ENCODE measurements at places on chromosomes 2 and 18.

GRCh38 chr2:77552956-77553355, 30.8 kb upstream of the LRRTM4 start:
- DNase-seq: no peak
- H3K27ac ChIP-seq: no peak overlapping the region
- H3K4me3 ChIP-seq: no peak overlapping the region
- no peaks in the 10 kb centered on the region for H3K4me1 ChIP-seq
- no peaks in the 10 kb centered on the region for H3K36me3 ChIP-seq

- H3K27ac ChIP-seq: no peak overlapping the region
- H3K4me1 ChIP-seq: no peaks in the 10 kb centered on the region
- DNase-seq: no peak
- peaks cover 33% of the 10 kb centered on the region for H3K27me3 ChIP-seq
- no peak overlapping the region for H3K4me3 ChIP-seq
- H3K36me3 ChIP-seq: no peaks in the 10 kb centered on the region
These were observed 17.3 kb downstream of the LYPD6B start for GRCh38 chr2:149055751-149056150.

GRCh38 chr2:28590496-28591301, 94.8 kb downstream of the PLB1 start:
- peaks cover 37% of the 10 kb centered on the region for H3K4me1 ChIP-seq
- H3K27me3 ChIP-seq: no peaks in the 10 kb centered on the region
- no peak for DNase-seq
- no peaks in the 10 kb centered on the region for H3K36me3 ChIP-seq
- H3K4me3 ChIP-seq: no peak overlapping the region

DNA sequence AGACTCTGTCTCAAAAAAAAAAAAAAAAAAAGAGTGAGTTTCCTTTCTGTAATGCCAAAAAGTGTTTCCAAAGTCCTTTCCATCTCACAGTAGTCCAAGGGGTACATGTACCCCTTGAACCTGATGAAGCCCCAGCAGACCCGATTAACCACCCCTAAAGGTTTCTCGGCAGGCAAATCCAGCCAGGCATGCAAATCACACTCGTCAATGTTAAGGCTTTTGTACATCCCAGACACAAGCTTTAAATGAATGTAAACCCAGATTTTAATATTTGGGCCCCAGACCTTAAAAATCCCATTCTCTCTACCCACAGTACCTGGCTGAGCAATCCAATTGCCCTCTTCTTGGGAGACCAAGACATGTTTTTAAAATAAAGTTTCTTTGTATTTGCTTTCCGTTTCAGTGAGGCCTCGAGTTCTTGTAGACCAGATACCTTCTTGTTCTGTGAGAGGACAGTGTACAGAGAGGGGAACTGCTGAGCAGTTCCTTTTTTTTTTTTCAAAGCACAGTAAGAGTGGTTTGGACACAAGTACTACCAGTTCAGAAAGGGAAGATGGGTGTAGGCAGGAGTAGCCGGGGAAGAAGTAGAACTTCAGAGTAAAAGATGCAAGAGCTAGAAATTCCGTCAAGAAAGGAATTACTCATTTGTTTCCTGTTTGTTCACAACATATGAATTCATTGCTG, at the start of gene NLRC4:
Gene NLRC4 (minus strand): TSS at position 465 of the 684 bp plus-strand sequence. CDS start 8,111 bp downstream, outside the sequence.
- H3K4me3 ChIP-seq: peak within 1 kb of the TSS; percentile 14
- peaks cover 4% of the 10 kb centered on the region for H3K4me1 ChIP-seq
- no peaks in the 10 kb centered on the region for H3K27me3 ChIP-seq
- H3K36me3 ChIP-seq: no peaks in the 10 kb centered on the region
- peak within 1 kb of the TSS; percentile 41 for H3K27ac ChIP-seq
- DNase-seq: no peak

GRCh38 chr2:232588680-232589585, 38.4 kb downstream of the EIF4E2 start:
- DNase-seq: no peak
- H3K27ac ChIP-seq: no peak overlapping the region
- H3K4me1 ChIP-seq: peaks cover 9% of the 10 kb centered on the region
- H3K27me3 ChIP-seq: no peaks in the 10 kb centered on the region

- no peaks in the 10 kb centered on the region for H3K36me3 ChIP-seq
- H3K27me3 ChIP-seq: no peaks in the 10 kb centered on the region
These were observed 47.5 kb downstream of the EPAS1 start for GRCh38 chr2:46344706-46345105.

DNA sequence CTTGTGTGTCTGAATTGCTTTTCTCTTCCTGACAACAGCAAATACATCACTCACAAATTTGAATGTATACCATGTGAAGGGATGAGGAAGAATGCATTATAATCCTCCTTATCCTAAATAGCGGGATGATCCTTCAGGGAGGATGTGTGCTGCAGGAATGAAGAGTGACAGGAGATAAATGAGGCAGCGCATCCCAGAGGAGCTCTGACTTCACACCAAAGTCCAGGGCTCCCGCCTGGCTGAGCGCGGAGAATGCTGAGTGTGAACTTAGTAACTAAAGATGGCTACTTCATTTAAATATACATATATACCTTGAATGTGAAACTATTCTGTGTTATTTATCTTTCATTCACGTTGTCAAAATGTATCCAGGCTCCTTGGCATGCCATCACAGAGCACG, 145.2 kb upstream of the TPO start:
- H3K27me3 ChIP-seq: no peaks in the 10 kb centered on the region
- no peak overlapping the region for H3K4me3 ChIP-seq
- no peaks in the 10 kb centered on the region for H3K4me1 ChIP-seq

DNA sequence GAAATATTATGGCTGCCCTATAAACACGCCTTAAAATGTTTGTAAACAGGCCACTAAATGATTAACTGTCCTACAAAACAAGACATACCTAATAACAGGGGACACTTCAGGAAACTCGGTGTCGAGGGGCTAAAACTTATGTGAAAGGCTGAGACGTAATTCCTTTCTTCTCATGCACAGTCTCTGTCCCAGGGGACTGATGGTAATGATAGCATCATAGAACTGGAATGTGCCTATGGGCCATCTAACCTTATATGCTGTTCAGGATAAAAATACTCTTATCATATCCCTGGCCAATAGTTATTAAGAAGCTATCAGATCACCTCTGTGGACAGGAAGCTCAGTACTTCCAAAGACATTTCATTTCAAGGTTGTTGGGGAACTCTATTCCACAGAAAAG, 252.6 kb upstream of the RASGRP3 start:
- H3K4me1 ChIP-seq: peaks cover 7% of the 10 kb centered on the region
- H3K27ac ChIP-seq: no peak overlapping the region
- peaks cover 31% of the 10 kb centered on the region for H3K27me3 ChIP-seq
- no peak overlapping the region for H3K4me3 ChIP-seq
- DNase-seq: no peak

- no peak overlapping the region for H3K4me3 ChIP-seq
- peaks cover 2% of the 10 kb centered on the region for H3K4me1 ChIP-seq
- peaks cover 2% of the 10 kb centered on the region for H3K36me3 ChIP-seq
- H3K27me3 ChIP-seq: peaks cover 15% of the 10 kb centered on the region
- no peak for DNase-seq
These were observed 74.6 kb downstream of the KLF7 start for GRCh38 chr2:207091176-207091575.

DNA sequence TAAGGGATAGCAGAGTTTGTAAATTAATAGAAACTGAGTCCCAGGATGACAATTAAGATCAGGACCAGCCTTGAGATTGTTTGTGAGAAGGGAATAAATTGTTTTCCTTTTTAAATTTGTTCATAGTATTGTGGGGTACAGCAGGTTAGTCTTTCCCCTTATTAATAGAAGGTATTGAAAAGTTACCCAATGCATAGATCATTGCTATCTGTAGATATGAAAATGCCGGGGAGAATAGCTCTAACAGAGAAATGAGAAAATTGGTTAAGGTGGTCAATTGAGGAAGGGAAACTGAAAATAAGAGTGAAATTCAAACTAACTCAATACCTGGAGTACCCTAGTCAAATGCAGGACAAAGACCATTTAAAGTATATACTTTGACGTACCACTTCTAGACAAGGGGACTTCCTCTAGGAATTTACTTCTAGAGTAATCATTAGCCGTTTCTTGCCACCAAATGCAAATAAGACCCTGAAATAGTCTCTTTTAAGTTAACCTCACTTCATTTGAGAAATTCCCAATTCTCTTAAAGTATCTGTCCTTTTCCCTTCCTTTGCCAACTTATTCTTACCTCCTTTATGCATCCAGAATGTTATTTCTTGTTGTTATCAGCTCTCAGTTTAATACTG, 1224.4 kb upstream of the LRRTM1 start:
- H3K4me1 ChIP-seq: no peaks in the 10 kb centered on the region
- H3K27me3 ChIP-seq: no peaks in the 10 kb centered on the region
- H3K36me3 ChIP-seq: no peaks in the 10 kb centered on the region
- DNase-seq: no peak
- H3K27ac ChIP-seq: no peak overlapping the region
- H3K4me3 ChIP-seq: no peak overlapping the region

- no peaks in the 10 kb centered on the region for H3K36me3 ChIP-seq
- no peak overlapping the region for H3K4me3 ChIP-seq
- DNase-seq: no peak
- H3K4me1 ChIP-seq: peaks cover 3% of the 10 kb centered on the region
- H3K27ac ChIP-seq: no peak overlapping the region
These were observed 123.0 kb downstream of the AGAP1 start for GRCh38 chr2:235616885-235617284.

DNA sequence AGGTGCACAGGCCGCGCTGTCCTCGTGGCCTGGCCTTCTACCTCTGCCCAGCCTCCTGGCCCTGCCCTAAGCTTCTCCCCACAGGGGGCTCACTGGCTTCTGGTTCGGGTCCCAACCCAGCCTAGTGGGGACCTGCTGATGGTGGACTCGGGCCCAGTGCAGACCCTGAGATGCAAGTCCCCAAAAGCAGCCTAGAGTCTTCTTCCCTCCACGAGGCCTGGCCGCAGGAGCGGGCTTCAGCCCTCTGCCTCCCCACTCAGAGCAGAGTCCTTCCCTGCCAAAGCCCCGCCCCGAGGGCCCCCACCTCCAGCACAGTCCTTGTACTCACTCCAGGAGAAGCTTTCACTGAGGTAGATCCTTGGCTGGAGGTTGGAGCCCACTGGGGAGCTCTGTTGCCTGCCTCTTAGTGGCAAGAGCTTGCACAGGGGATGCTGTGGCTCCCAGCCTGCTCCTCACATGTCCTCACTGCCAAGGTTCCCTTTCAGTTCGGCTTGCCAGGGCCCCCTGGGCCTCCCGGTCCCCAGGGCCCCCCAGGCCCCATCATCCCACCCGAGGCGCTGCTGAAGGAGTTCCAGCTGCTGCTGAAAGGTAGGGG, 3.6 kb downstream of the ERFE start:
- no peak overlapping the region for H3K27ac ChIP-seq
- DNase-seq: no peak
- H3K36me3 ChIP-seq: no peaks in the 10 kb centered on the region
- peaks cover 4% of the 10 kb centered on the region for H3K4me1 ChIP-seq
- no peak overlapping the region for H3K4me3 ChIP-seq

GRCh38 chr2:239312081-239312511, 88.7 kb downstream of the HDAC4 start:
- no peak overlapping the region for H3K4me3 ChIP-seq
- DNase-seq: peak; percentile 23
- H3K36me3 ChIP-seq: peaks cover 12% of the 10 kb centered on the region
- no peak overlapping the region for H3K27ac ChIP-seq
- no peaks in the 10 kb centered on the region for H3K27me3 ChIP-seq

DNA sequence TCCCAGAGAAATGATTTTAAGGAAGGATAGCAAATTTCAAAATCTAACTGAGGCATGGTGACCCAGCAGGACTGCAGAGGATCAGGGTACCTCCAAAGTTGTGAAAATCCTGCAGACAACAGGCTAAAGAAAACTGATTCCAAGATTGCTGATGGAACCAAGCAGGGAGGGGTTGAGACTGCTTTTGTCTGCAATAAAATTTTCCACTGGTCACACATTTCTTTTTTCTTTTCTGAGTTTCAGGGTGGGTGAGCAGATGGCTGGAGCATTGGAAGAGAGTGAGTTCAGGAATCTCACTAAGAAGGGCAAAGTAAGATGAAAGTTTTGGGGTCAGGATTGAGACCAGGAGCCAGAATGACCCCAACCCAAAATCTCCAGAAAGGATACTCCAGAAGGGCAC, 321.0 kb downstream of the TNS1 start:
- H3K27ac ChIP-seq: no peak overlapping the region
- no peak for DNase-seq
- no peaks in the 10 kb centered on the region for H3K27me3 ChIP-seq
- no peaks in the 10 kb centered on the region for H3K4me1 ChIP-seq
- H3K36me3 ChIP-seq: no peaks in the 10 kb centered on the region
- H3K4me3 ChIP-seq: no peak overlapping the region

- H3K4me1 ChIP-seq: no peaks in the 10 kb centered on the region
- no peak overlapping the region for H3K4me3 ChIP-seq
- H3K36me3 ChIP-seq: no peaks in the 10 kb centered on the region
- no peak overlapping the region for H3K27ac ChIP-seq
These were observed 1019.5 kb upstream of the LRRTM1 start for GRCh38 chr2:81324046-81324445.

GRCh38 chr2:145845923-145846322, 1326.0 kb upstream of the ZEB2 start:
- no peak for DNase-seq
- no peaks in the 10 kb centered on the region for H3K27me3 ChIP-seq
- no peak overlapping the region for H3K27ac ChIP-seq

DNA sequence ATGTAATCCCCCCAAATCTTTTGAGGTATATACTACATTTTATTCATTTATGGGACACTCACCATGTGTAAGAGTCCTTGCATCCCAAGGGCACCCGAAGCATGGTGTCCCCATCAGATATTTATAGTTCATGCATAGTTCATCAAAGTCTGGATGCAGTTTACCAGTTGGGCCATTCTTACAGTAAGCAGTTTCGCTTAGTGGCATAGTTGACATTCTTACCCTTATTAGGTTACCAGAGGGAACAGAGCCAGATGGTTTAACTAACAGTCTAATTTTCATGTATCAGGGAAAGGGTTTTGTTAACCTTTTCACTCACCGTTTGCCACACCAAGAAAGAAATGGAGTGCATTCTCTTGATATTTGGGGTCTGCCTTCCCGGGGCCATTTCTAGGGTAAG, 7.1 kb downstream of the ZNF407 start:
- no peak for DNase-seq
- H3K36me3 ChIP-seq: peaks cover 6% of the 10 kb centered on the region
- peaks cover 10% of the 10 kb centered on the region for H3K4me1 ChIP-seq
- no peaks in the 10 kb centered on the region for H3K27me3 ChIP-seq
- H3K4me3 ChIP-seq: no peak overlapping the region
- H3K27ac ChIP-seq: no peak overlapping the region

DNA sequence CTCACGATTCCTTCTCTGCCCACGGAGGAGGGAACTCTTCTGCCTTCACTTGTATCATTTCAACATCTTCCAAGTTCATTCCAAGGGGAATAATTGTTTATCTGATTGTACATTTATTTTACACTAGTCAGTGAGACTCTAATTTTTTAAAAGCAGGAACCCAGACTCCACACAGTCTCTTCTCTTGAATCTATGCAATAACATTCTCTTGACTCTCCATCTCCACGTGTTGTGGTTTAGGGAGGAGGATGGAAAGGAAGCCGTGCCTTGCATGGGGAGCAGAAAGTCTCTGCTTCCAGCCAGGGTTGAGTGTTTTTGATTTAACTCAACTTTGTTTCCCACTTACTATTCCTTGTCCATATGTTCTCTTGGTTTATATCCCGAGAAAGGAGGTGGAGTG, 131.1 kb upstream of the RIOK3 start:
- no peaks in the 10 kb centered on the region for H3K27me3 ChIP-seq
- H3K36me3 ChIP-seq: peaks cover 5% of the 10 kb centered on the region
- peaks cover 20% of the 10 kb centered on the region for H3K4me1 ChIP-seq
- no peak overlapping the region for H3K4me3 ChIP-seq
- DNase-seq: no peak
- H3K27ac ChIP-seq: no peak overlapping the region
